ENCODE measurements at places on chromosomes 1 and 21. TPM values are rescaled to one million over a fixed set of nuclear protein-coding genes. Genes with fewer than 3 reads are reported as not detected.

SPOCD1 gene
- total RNA-seq, result 0.15 TPM

CBR3 gene
- 3.1 TPM for total RNA-seq

- DNase-seq, result no peak
These were observed 20.4 kb downstream of the GPR161 start for GRCh38 chr1:168116327-168116799.

GRCh38 chr1:10687251-10687651 lies 109.2 kb downstream of the CASZ1 start:
- no peak for DNase-seq

DNA sequence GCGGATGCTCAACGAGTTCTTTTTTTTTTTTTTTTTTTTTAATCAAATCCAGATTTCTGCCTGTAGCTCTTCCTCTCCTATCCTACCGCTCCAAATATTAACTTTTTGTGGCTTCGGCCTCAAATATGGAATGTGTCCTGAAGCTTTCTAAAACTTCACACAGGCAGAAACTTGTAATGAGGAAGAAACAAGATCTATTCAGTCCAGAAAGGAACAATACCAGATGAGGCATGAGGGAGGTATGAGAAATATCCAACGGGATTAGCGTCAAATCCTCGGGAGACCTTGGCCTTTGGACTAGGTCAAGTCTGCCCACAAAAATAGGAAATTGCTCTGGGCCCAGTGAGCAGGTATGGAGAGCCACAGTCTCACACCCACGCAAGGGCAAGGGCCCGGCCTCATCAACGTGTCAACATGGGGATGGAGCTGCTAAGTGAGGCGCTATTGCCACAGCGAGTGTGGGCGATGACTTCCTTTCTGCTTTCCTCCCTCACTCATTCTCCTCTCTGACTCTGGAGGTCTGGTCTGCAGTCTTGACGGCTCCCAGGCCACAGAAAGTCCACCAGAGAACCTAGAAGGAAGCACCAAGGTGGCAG lies 66.6 kb downstream of the BCAR3 start:
- DNase-seq, result no peak

CRYAA gene
- not detected for total RNA-seq

DNA sequence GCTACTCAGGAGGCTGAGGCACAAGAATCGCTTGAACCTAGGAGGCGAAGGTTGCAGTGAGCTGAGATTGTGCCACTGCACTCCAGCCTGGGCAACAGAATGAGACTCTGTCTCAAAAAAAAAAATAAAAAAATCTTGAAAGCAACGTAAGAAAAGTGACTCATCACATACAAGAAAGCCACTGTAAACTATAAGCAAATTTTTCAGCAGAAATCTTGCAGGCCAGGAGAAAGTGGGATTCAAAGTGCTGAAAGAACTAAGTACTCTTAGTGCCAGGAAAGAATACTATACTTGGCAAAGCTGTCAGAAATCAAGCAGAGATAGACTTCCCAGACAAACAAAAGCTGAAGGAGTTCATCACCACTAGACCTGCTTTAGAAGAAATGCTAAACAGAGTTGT lies 4.4 kb upstream of the HMGN1 start:
- no peak for DNase-seq

ZNF593OS gene
- not detected for total RNA-seq

DNA sequence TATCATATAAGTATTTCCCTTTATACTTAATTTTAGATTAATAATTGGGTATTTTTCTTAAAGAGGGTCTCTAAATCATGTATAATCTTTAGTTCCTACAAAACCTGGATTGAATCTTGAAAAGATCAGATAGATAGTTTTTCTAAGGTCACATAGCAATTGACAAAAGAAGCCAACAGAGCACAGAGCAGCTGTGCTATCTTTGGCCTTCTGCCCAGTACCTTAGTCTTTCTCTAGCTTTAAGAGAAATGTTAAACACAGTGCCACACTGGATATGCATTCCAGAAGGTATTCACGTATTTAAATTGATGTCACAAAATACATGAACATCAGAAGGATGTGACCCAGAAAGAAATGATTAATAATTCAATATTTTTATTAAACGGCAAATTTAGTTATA lies 86.8 kb downstream of the C21orf91 start:
- no peak for DNase-seq

CYP4B1 gene
- total RNA-seq, result 1.9 TPM

DNA sequence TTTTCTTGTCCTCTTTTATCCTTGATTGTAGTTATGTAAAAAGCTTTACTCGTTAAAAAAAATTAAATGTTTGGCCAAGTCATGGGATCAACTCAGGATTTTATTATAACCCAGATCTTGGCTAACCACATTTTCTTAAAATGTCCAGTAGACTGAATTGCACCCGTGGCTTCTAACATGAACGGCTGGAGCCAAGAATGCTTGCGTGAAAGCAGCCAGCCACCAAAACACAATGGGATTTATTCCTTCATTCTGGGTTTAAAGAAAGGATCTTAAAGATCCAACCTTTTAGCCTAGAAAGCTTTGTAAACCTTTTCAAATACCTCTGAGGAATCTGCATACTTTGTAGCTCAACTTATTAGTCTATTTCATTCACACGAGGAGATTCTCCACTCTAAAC lies 404.4 kb downstream of the USP25 start:
- no peak for DNase-seq

DNA sequence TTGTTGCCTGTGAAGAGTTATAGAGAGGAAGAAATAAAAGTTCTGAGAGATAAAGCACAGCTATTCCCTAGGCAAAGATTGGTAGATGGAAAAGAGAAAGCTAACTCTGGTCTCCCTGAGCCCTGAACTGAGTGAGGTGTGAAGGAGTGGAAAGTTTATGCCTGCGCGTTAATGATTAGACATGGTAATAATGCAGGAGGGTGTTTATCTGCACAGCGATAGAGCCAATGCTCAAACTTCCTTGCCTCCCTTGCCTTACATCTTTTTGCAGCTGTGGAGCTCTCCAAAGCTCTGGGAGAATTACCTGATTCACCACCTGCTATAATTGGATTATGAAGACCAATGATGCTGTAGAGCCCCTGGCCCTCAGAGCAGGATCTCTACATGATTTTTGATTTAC lies 32.8 kb upstream of the CHRM3 start:
- no peak for DNase-seq

SMIM1 gene
- total RNA-seq, result 107 TPM

DNA sequence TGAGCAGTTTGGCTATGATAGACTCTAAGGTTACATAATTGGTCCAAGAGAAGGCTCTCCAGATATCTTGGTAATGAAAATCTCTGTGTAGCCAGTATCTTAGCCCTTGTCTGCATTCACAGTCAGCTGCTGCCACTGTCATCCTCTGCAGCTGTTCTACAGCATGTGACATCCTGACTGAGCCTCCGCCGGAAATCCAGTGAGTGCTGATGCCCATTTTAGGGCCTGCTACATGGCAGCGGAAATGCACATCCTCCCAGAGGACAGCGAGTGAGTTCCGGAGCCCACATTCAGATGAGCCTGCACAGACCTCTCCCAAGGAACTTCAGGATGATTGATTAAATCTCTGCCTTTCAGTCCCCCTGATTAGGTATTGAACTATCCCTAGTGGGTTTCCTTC lies 237.1 kb downstream of the HHIPL2 start:
- DNase-seq, result peak; percentile 58

- DNase-seq, result no peak
These were observed 3.4 kb downstream of the PLXNA2 start for GRCh38 chr1:208240662-208241355.
